ENCODE measurements at places on chromosomes 3 and 15.
A peak's percentile ranks its signal among the peaks of the same experiment; 100 is the strongest.

DNA sequence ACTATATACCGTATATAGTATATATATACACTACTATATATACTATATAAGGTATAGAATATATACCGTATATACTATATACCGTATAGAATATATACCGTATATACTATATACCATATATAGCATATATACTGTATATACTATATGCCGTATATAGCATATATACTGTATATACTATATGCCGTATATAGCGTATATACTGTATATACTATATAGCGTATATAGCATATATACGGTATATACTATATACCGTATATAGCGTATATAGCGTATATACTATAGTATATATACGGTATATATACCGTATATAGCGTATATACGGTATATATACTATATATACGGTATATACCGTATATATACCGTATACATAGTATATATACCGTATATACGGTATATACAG is 22.6 kb upstream of the HDGFL3 start:
- no peak for DNase-seq

DNA sequence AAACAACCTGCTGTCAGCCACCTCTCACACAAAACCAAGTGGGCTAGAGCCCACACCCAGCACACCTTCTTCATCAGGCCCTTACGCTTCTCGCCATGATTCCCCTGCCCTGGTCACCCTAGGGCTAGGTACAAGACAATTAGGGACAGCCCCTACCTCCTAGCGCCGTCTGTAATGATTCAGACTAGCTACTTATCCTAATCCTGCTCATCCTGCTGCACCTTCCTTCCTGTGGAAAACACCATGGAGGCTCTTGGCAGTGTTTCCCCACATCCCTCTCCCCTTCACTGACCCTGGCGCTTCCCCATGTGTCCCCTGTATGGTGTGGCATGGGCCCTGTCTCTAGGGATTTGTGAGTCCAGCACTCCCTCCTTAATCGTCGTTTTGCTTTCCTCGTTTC is 39.6 kb upstream of the ICE2 start:
- no peak for DNase-seq

- peak; percentile 99 for DNase-seq
Observed at GRCh38 chr15:60392986-60393790, 4.6 kb downstream of the ANXA2 start.

DNA sequence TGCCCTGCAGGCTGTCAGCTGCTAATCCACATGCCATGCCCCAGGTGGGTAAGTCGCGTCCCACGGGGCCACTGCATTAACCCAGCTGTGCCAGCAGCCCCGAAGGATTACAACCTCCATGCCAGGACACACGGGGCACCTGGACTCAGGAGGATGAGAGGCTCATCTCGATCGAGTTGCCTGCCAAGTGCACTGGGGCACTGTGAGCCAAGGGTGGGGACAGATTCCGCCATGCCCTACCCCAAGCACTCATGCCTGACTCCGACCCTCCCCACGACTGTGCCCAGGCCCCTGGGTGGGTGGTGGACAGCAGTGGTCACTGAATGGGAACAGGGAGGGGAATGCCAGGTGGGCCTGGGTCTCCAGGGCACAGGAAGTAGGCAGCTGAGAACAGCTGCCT is 20.7 kb upstream of the SNRPA1 start:
- DNase-seq: no peak

DNA sequence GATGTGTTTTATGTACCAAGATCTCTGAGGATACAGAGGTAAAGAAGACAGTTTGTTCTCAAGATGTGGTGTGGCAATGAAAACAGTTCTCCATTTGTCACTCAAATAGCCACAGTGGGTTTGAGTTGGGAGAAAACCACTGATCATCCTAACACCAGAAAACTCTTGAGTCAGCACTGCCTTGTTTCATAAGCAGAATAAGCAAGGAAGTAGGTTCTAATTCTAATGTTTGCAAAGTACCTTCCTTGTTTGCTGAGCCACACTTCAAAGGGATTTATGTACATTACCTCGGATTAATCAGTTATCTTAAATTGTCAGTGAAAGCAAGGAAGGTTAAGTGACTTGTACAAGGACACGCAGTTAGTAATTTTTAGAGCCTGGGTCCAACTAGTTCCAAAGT is 107.8 kb upstream of the BOC start:
- peak; percentile 11 for DNase-seq

DNA sequence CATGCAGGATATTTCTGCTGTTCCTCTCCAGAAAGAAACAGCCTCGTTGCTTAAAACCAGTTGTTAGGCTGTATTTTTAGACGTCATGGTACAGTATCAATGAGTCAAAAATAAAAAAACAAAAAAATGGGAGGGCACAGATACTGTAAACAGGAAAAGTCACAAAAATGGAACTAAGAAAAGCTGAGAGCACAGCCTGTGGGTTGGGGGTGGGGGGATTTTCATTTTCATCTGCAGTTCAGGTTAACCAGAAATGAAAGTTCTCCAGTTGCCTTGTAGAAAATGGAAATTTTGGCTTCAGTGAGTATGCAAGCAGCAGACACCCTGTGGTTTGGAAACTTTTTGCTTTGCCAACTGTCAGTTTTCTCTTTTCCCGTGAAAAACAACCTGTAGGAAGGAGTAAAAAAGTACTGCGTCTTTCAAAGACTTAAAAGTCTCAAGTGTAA is 59.0 kb downstream of the FRMD4B start:
- DNase-seq: no peak

GRCh38 chr3:35929158-35929557 is 289.8 kb downstream of the ARPP21 start:
- no peak for DNase-seq

DNA sequence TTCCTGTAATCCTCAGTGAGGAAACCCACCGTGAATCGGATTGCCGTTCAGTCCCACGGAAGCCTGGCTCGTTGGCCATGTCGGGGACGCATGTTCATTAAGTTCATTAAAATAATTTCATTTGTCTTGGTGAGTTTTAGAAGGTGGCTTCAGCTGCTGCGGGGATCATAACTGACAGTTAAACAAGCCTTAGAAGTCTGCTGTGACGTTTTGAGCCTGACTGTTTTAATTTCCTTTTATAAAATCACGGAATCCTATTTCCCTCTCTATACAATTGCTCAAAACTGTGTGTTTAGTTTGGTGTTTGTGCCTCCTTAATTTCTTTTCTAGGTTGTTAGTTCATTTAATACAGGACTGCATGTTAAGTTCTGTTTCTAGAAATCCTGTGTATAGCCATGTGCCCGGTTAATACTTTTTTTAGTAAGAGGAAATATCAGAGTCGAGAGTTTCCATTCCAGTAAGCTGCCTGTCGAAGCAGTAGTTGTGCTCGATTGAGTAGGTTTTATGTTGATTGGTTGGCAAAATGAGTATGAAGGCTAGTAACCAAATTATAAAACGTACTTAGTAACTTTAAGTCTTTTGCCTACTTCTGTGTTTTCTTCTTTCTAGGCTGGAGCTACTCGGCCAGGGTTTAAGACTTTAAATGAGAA is 705 bp downstream of the NIPA2 start:
- DNase-seq: peak; percentile 24

GRCh38 chr3:42996633-42997075 is 17.5 kb downstream of the GASK1A start:
- DNase-seq: no peak

DNA sequence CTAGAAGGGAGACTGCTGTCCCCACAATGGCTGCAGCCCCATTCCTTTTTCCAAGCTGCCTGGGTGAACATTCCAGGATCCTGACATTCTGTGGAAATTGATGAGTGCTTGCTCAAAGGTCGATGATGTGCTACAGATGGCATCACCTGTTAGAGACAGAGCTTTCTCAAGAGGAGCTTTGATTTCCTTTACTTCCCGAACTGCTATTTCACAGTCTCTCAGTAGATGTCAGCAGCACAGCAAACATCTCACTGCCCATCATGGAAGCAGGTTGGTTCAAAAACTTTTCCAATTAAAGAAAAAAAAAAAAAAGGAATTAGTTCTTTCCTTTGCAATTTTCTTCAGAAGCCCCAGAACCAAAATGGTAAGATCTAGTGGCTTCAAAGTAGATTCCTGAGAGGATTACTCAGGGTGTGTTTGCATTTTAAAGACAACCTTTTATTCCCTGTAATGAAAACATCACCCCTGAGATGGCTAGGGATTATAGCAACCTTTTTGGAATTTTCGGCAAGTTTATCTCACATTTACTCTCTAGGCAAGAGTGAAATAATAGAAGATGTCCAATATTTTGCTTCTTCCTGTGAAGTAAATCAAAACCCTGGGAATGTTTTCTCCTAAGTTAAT is 44.8 kb downstream of the POLR2M start:
- DNase-seq: peak; percentile 31

DNA sequence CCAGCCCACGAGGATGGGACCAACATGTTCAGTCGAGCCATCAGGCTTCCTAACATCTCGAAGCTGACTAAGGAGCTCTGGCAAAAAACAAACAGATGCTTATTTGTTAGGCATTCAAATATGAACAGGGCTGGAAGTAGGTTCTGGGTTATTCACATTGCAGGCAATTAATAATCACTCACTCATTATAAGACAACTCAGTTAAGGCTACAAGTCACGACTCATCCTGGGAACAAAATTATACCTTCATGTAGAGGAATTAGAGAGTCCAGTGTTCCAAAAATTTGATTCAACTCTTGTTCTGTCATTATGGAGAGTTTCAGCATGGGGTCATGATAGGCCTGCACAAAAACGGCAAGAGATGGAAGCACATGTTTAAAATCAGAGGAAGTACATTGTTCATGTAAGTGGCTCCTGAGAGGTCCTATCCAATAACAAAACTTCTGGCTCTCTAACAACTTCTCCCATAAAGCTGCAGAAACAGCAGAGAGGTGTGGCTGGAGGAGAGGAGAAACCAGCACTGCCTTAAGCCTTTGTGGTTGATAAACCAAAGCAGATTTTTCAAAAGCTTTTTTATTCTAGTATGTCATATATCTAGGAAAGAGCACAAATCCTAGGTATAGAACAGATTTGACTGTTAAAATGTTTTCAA is 50.6 kb downstream of the ARHGEF3 start:
- DNase-seq: no peak

DNA sequence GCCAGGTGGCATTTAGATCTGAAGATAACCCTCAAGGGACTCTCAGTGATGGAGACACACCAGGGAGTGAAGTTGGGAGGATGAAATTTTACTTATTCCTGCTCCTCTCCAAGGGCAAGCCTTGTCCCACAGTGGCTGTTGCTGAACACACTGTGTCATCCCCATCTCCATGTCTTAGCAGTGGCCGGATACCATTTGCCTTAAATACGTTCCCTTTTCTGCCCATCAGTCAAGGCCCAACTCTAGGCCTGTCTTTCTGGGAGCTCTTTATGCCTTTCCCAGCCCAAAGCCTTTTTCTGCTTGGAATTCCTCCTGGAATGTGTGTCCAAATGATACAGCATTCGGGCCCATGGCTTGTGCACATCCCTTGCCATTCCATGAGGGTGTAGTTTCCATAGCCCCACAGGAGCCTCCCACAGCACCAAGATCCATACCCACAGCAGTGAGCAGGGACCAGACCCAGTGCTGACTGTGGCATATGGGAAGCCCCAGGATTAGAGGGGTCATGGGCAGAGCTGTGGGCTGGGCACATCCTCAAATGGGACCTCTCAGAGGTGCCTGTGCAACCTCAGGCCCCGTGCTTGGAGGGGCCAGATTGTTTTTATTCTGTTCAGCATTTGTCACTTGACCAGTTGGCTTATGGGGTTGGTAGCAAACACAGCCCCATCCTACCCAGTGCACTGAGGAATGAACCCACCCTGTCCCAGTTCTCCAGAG is 63.7 kb upstream of the PRR23C start:
- no peak for DNase-seq

DNA sequence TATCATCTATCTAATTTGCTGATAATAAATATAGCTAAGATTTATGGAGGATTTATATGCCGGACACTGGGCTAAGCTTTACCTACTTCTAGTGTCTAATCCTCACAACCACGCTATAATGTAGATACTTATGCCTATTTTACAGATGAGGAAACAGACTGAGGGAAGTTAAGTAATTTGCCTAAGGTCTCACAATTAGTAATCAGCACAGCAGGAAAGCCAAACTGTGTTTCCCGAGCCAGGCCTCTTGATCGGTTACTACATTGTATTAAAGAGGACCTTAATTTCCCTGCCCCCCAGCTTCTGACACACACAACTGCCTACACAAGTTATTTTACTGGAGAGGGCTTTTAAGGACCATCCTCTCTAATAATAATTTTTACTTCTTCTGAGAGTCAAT is 40.9 kb downstream of the ONECUT1 start:
- DNase-seq: peak; percentile 47

GRCh38 chr15:35186346-35186745 is 101.3 kb upstream of the NANOGP8 start:
- peak; percentile 84 for DNase-seq
